ENCODE measurements at places on chromosomes 7 and 10.
A peak's percentile ranks its signal among the peaks of the same experiment; 100 is the strongest.

DNA sequence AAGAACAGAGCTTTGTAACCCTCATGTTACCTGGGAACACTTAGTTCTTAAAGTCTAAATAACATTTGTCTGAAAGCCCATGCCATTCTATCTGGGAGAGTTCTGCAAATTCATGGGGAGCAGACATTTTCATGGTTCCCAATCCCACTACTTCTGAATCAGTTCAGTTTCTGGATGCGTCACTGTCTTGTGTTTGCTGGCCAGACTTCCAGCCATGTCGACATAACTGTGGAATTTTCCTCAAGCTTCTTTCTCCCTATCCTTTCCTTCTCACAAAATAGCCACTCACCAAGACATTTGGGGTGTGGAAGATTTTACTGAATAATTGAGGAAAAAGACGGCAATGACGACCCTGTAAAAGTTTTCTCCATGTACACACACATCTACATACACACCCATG is 272.5 kb downstream of the NEBL start:
- DNase-seq: no peak

DNA sequence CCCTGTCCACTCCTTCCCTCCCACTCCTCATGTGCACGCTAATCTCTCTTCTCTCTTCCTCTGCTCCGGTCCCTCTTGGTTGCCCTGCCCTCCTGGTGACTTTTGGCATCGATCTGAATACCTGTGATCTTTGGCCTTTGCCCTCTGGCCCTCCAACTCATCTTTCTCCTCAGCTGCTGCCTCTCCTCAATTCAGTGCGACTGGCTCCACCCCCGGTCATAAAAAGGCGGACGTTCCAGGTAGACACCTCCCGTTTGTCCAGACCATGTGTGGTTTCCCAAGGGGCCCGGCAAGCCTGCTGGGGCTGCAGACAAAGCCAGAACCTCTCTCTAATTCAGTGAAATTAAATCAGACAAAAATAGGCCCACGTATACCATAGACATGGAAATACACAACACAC is 96.8 kb downstream of the COL13A1 start:
- no peak for DNase-seq

DNA sequence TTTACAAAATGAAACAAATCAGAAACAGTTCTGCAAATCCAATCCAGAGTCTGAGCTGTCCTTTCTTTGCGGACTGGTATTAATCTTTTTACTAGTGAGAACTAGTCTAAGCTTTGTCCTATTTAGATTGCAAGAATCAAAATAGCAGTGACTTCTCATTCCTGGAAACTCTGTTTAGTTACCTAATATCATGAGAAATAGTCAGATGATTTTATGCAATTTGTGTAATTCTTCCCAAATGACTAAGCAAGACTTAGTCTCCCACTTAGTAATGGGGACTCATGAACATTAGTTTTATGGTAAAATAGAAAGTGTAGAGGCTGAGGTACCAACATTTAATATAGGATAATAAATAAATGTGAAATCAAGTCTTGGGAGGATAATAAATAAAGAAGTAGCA is 341.3 kb downstream of the DNAJB9 start:
- DNase-seq: no peak

DNA sequence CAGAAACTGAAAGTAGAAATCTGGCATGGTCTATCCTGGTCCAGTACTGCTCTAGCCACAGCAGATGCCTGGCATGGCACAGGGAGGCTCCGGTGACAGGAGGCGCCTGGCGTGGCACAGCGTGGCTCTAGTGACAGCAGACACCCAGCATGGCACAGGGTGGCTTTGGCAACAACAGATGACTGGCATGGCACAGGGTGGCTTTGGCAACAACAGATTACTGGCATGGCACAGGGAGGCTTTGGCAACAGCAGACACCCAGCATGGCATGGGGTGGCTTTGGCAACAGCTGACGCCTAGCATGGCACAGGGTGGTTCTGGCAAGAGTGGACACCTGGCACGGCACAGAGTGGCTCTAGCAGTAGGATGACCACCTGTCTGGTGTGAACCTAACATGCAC is 480.5 kb upstream of the FOXK1 start:
- no peak for DNase-seq

- no peak for DNase-seq
These were observed 429.4 kb upstream of the AKR1E2 start for GRCh38 chr10:4396401-4397283.

- DNase-seq: peak; percentile 52
These were observed 869 bp upstream of the LOXL4 start for GRCh38 chr10:98268694-98269431.

DNA sequence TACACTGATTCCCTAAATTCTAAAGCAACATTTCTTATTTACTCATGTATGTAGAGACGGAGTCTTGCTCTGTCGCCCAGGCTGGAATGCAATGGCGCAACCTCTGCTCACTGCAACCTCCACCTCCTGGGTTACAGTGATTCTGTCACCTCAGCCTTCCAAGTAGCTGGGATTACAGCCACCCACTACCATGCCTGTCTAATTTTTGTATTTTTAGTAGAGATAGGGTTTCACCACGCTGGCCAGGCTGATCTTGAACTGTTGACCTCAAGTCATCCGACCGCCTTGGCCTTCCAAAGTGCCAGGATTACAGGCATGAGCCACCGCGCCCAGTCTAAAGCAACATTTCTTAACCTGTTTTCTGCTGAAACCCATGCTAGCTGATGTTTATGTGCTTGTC is 227.6 kb upstream of the PLXDC2 start:
- DNase-seq: no peak

DNA sequence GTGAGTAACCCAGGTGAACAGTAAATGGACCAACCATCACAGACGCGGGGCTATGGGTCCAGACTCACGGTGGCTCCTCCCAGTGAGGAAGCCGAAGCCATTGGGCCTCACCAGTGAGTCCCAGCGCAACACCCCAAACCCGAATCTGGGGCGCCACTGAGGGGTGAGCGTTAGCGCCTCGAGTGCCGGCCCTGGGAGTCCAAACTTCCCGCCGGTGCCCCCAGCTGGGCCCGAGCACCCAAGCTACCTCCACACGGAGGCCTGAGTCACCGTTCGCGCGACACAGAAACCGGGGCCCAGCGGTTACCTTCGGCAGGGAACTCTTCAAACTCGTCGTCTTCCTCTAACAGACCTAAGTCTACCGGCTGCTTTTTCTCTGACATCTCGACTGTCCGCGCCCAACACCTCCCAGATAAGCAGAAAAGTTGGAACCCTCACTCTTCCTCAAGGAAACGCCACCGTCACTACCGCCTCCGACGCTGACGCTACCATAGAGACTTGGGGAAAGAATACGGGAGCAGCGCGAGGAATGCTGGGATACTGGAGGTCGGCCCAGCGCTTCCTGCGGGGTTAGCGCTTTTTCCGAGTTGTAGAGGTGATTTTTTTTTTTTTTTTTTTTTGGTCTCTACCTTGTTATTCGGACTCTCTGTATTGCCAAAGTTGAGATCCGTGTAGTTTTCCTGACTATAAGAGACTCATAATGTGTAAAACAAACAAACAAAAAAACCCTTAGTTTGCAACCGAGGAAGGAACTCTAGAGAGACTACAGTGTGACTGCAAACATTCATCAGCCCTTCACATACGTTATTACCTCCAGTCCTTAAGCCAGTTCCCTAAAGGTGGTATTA is at the start of gene SEM1:
Gene SEM1, minus strand, starts transcription at position 466 of the 848 bp plus-strand sequence. Its CDS starts 83 bp downstream, at position 383.
- DNase-seq: peak; percentile 25

- no peak for DNase-seq
These were observed 30.1 kb downstream of the NEUROD6 start for GRCh38 chr7:31310321-31310935.
